ENCODE measurements at places on chromosomes 3 and 15.

DNA sequence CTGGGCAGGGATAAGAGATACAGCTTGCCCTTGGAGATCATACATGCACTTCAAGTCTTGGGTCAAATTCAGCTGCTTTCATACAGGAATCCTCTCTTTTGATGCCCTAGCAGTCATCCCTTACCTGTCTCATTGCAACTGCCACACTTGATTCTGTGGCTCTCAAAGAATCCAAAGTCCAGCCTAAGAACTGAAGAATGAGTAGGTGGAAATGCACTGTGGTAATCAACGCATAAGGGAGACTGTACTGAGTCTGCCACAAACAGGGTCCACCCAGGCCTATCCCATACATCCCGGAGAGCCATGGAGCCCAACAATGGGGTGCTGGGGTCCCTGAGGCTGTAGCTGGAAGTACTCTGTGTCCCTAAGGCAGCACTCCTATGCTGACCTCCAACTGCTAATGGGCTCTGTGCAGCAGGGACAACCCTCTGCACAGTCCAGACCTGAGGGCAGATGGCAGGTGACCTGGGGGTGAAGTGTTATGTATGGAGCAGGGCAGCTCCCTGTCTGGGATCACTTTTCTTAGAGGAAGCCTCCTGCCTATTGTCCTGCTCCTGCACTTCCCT, 1.7 kb upstream of the VPS18 start:
- H3K4me1 ChIP-seq = peaks cover 28% of the 10 kb centered on the region
- no peak for DNase-seq
- H3K4me3 ChIP-seq = no peak overlapping the region

DNA sequence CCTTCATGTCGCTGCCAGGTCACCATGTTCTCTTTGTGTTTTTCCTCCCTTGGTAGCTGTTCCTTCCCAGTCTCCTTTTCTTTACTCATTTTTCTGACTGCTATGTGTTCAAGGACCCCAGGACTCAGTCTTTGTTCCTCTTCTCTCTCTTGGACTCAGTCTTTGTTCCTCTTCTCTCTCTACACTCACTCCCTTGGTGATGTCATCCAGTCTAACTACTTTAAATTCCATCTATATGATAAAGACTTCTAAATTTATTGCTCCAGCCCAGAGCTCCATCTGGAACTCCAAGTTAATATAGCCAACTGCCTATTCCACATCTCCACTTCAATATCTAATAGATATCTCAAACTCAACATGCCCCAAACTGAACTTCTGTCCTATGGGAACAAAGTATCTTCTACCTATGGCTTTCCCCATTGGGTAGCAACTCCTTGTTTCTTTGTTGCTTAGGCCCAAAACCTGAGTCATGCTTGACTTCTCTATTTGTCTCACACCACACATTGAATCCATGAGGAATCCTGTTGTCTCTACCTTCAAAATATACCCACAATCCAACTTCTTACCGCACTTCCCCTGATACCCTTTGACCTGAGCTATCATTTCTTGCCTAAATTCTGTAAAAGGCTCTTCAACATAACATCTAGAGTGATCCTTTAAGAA, 4.9 kb upstream of the DYNC1LI1 start:
- H3K27ac ChIP-seq = no peak overlapping the region
- no peaks in the 10 kb centered on the region for H3K27me3 ChIP-seq
- H3K4me1 ChIP-seq = peaks cover 15% of the 10 kb centered on the region
- no peak overlapping the region for H3K4me3 ChIP-seq
- H3K36me3 ChIP-seq = no peaks in the 10 kb centered on the region

GRCh38 chr3:177646749-177647148, 449.5 kb upstream of the TBL1XR1 start:
- H3K27me3 ChIP-seq = no peaks in the 10 kb centered on the region
- DNase-seq = peak; percentile 48
- peaks cover 46% of the 10 kb centered on the region for H3K4me1 ChIP-seq
- H3K27ac ChIP-seq = no peak overlapping the region
- H3K4me3 ChIP-seq = no peak overlapping the region

DNA sequence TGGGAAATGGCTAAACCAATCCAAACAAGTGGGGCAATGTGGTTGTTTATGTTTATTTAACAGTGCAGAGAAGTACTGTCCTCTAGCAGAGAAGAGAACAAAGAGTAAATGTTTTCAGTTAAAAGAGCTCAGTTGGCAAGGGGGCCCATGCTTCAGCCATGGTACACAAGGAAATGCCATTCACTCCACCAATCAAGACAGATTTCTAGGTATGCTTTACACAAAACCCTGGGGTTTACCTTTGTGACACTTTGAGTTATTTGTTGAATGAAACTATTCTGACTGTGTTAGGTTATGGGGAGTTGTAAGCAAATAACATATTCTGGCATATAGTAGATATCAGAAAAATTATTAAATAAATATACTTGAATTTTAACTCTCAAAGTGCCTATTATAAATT, 228.5 kb upstream of the MME start:
- no peaks in the 10 kb centered on the region for H3K27me3 ChIP-seq
- H3K27ac ChIP-seq = no peak overlapping the region
- H3K4me1 ChIP-seq = no peaks in the 10 kb centered on the region

DNA sequence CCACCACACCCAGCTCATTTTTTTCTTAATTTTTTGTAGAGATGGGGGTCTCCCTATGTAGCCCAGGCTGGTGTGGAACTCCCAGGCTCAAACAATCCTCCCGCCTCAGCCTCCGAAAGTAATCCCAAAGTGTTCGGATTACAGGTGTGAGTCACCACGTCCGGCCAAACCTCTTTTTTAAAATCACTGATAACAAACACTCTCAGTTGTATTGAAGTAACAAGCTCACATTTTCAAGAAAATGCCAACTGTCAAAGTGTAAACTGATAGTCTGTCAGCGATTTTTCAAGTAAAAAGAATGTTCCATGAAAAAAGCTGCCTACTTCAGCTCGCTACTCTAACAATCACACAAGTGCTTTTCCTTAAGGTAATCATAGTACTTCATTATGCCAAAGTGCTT, 33.4 kb downstream of the UBXN7 start:
- H3K4me1 ChIP-seq = no peaks in the 10 kb centered on the region
- peaks cover 14% of the 10 kb centered on the region for H3K36me3 ChIP-seq
- no peak for DNase-seq
- H3K27me3 ChIP-seq = no peaks in the 10 kb centered on the region

GRCh38 chr3:32414522-32415202, 23.0 kb downstream of the CMTM7 start:
- H3K4me3 ChIP-seq = peak overlapping the region; percentile 40
- peaks cover 81% of the 10 kb centered on the region for H3K4me1 ChIP-seq
- peak; percentile 78 for DNase-seq
- peak overlapping the region; percentile 94 for H3K27ac ChIP-seq

- H3K27ac ChIP-seq = no peak overlapping the region
- no peaks in the 10 kb centered on the region for H3K36me3 ChIP-seq
- no peak for DNase-seq
- H3K4me1 ChIP-seq = no peaks in the 10 kb centered on the region
Observed at GRCh38 chr3:197586181-197586580, 30.4 kb upstream of the BDH1 start.

DNA sequence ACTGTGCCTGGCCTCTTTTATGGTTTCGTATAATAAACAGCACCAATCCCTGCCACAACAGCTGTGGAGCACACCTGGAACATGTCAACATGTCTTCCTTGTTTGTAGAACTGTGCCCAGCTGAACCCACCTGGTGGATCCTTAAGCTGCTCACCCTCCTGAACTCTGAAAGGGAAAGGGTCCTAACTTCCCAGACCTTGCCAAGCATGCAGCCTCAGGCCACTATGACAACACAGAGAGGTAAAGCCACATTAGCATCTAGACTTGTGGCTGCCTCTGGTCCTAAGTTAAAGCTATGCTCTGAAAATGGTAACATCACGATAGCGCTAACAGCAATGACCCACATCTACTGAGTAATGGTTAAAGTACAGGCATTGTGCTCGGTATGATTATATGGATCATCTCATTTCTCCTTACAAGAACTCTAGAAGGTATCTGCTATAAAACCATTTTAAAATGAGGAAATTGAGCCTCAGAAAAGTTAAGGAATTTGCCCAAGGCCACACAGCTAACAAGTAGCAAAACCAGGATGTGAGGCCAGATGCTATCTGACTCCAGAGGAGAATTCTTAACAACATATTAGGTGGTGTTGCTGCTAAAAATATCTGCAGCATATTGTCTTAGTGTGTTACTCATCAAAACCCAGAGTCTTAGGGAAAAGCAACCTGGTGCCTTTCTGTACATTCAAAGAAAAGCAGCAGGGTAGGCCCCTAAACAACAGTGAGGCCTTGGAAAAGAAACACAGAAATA, 23.1 kb upstream of the HERC1 start:
- peak overlapping the region; percentile 73 for H3K27ac ChIP-seq
- no peak for DNase-seq
- H3K27me3 ChIP-seq = no peaks in the 10 kb centered on the region
- H3K4me3 ChIP-seq = no peak overlapping the region
- no peaks in the 10 kb centered on the region for H3K36me3 ChIP-seq
